ENCODE measurements at places on chromosomes 16 and 17. TPM values are rescaled to one million over a fixed set of nuclear protein-coding genes. Genes with fewer than 3 reads are reported as not detected.

The ARHGDIG gene
- total RNA-seq = 0.57 TPM

The SLFN12 gene
- total RNA-seq = 48.2 TPM

The DNAAF8 gene
- 0.48 TPM for total RNA-seq

The SLC46A1 gene
- 2.5 TPM for total RNA-seq

The TCAP gene
- total RNA-seq = 0.67 TPM

The MYH8 gene
- not detected for total RNA-seq

The KRTAP9-2 gene
- total RNA-seq = not detected

The CEP295NL gene
- total RNA-seq = 2.3 TPM

The ENKD1 gene
- total RNA-seq = 9.6 TPM

The TP53TG3C gene
- not detected for total RNA-seq

Measured in vein endothelial cell (primary cell).